ENCODE measurements at places on chromosomes 16 and 17.

DNA sequence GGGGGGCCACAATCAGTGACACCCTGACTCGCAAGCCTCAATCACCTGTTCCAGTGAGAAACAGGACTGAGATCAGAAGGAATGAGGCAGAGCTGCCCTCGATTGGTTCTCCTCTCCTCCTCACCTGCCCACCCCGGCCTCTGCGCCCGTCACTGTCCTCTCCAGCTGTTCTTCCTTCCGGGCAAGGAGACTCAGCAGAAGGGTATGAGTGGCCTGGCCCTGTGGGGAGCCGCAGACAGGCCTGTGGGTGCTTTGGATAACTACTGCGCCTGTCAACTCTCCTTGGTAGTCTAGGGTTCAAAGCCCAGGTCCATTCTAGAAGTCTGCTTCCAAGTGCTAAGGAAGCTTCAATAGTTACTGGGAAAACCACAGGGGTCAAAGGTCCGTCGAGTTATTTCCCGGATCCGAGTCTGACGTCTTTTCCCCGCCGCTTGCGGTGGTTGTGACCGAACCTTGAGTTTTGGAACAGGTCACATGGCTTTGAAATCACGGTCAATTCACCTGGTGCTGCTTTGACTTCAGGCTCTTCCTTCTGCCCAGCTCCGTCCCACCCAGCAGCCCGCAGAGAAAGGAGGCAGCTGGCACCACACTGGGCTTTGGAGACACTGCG lies 8.3 kb downstream of the CARD14 start:
- DNase-seq = no peak

DNA sequence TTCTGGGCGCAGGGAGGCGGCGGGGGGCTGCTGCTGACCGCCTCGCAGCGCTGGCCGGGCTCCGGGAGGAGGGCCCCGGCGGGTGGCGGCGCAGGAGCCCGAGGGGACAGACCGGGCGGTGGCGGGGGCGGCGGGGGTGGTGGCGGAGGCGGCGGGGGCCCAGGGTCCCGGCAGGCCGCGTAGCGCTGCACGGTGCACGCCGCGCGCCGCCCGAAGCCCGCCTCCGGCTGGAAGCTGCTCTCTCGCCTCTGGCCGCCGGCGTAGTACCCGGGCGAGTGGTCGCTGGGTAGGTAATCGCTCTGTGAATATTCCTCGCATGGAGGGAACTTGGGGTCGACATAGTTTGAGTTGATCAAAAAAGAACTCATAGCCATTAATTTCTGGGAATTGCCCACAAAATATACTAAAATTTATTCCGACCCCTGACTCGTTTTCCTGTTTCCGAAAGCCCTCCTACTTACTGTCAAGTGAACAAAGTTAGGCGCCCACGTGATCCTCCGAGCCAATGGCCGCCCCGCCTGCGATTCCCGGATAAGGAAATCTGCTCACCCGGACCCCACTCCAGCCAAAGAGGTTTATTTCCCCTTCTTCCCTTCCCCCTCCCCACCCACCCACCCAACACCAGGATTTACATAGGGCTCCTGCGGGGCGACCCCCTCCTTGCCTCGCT lies at the start of gene HOXB4:
Gene HOXB4 (minus strand): TSS at position 405 of the 670 bp plus-strand sequence. CDS start 31 bp downstream, at position 374.
- peak; percentile 72 for DNase-seq

DNA sequence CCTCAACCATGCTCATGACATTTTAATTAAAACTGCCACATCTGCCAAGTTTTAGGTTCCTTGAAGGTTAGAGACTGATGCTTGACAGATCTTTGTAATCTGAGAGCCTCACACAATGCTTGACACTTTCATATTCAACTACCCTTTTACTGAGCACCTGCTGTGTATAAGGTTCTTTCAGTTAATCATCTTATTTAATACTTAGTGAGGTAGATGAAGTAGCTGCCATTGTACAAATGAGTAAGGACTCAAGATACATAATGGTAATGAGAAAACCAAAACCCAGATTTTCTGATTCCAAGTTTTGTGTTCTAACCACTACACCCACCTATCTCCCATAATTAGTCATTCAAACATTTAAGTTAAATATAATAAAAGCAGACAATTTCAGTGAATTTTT lies 35.4 kb upstream of the ARL6IP1 start:
- no peak for DNase-seq

DNA sequence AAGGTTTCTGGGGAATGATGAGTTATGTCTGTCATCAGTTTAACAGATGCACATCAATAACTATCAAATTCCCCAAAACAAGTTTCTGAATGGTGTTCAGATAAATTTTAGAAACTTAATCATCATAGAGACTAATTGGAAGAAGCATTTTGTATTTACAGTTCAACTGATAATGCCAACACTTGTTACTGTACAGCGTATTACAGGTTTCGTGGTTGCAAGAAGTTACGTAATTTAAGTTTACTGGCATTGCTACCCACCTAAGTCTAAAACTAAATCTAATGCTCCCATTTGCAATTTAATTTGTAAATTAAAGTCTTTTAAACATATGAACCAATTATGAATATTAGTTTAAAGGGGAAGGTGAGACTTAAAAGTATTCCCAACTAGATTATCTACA lies 3.0 kb downstream of the SRSF1 start:
- no peak for DNase-seq

- DNase-seq = no peak
Observed at GRCh38 chr17:63514974-63515373, 8.2 kb upstream of the KCNH6 start.

GRCh38 chr17:5069724-5070123 lies 8.5 kb upstream of the ZFP3 start:
- DNase-seq = no peak

- DNase-seq = no peak
Observed at GRCh38 chr16:23155445-23156049, 6.3 kb upstream of the USP31 start.

DNA sequence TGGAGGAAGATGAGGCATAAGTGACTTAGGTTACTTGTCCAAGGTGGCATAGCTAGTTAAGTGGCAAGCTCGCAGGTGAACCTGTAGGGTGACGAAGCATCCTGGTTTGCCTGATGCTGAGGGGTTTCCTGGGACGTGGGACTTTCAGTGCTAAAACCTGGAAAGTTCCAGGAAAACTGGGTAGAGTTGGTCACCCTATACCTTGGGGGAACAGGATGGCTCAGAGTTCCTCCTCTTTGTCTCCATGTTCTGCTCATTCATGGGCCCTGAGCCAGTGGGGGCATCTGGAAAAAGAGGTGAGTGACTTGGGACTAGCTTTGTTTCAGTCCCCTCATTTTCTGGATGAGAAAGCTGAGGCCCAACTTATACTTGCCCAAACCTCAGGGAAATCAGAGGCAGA lies 268.0 kb upstream of the N4BP1 start:
- no peak for DNase-seq

- DNase-seq = no peak
Observed at GRCh38 chr16:56347166-56347565, 78.2 kb downstream of the AMFR start.

- DNase-seq = no peak
Observed at GRCh38 chr16:10812312-10813098, 6.1 kb downstream of the TVP23A start.

DNA sequence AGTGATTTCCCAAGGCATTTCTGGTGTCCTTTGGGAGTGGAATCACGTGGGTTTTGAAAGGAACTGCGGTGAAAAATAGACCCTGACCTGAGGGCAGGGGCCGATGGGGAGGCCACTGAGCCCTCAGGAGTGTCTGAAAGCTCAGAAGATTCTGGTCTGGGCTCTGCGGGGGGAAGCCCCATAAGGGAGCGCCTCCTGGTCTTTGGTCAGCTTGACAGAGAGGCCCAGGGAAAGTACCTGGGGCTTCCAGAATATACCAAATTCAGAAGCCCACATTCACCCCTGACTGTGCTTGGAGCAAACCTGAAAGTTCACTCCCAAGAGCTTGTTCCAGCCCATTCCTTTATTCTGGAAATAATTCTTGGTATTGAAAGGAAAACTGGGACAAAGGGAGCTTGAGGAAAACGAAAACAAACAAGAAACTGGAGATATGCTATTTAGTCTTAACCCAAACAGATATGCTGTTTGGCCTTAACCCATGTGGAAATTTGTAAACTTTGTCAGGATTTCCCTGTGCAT lies 23.2 kb upstream of the NAGLU start:
- DNase-seq = no peak

DNA sequence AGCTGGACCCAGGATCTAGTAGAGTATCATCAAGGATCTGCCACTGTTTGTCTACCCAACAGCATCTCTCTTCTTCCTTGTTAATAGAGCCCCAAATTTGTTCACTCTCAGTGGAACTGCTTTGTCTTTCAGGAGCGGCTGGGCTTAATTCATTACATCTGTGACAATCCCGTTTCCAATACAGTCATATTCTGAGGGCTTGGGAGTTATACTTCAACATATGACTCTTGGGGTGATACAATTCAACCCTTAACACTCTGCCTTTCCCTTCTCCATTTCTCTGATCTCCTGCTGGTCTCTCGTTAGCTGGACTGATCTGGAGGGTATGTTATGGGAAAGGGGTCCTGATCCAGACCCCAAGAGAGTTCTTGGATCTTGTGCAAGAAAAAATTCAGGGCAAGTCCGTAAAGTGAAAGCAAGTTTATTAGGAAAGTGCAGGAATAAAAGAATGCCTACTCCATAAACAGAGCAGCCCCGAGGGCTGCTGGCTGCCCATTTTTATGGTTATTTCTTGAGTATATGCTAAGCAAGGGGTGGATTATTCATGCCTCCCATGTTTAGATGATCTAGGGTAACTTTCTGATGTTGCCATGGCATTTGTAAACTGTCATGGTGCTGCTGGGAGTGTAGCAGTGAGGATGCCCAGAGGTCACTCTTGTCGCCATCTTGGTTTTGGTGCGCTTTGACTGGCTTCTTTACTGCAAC lies 42.4 kb downstream of the IQCK start:
- DNase-seq = no peak

- DNase-seq = peak; percentile 94
Observed at GRCh38 chr16:89556750-89557689, 3.5 kb upstream of the RPL13 start.

DNA sequence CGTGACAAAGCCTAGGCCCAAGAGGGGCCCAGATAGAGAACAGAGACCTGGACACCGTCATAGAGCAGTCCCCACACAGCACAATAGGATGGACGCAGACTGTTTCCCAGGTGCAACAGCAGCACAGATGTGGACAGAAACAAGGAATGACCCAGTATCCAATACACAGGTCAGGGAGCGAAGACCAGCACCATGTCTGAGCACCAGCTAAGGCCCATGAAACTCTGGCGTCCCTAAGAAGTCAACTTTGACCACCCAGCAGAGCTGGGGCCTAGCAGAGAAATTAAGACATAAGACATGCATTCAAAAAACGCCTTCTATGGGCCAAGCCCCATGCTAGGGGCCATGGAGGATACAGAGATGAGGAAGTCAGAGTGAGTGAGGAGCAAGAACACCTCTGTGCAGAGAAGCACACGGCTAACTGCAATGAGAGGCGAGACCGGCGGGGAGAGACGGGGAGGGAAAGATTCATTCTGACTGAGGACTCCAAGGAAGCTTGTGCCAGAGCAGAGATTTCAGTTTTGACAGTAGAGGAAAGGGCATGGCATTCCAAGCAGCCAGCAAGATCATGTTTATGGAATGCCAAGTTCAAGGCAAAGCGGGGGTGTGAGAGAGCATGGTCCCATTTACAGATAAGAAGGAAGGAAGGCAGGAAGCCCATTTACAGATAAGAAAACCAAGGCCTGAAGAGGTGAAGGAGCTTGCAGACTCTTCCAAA lies 50.8 kb downstream of the PITPNM3 start:
- DNase-seq = no peak

GRCh38 chr16:30357715-30358576 lies 2.8 kb upstream of the CD2BP2 start:
- DNase-seq = no peak

- DNase-seq = no peak
Observed at GRCh38 chr17:82615084-82616020, 32.9 kb downstream of the WDR45B start.

GRCh38 chr16:3987231-3987630 lies 106.7 kb upstream of the CREBBP start:
- DNase-seq = no peak

Measured in activated T-cell treated with anti-CD3 and anti-CD28 coated beads, Interleukin-2, amount 50 U/mL, for 48 hours (primary cell).